ENCODE measurements at places on chromosomes 3 and 15. TPM values are rescaled to one million over a fixed set of nuclear protein-coding genes. Genes with fewer than 3 reads are reported as not detected.

Gene ADAMTS9
- total RNA-seq: 11.7 TPM

Gene HES1
- 29.5 TPM for total RNA-seq

- H3K4me1 ChIP-seq: peaks cover 4% of the 10 kb centered on the region
- DNase-seq: no peak
- H3K27me3 ChIP-seq: no peaks in the 10 kb centered on the region
- no peak overlapping the region for H3K27ac ChIP-seq
- no peak overlapping the region for H3K4me3 ChIP-seq
Observed at GRCh38 chr3:58522759-58523425, 14.1 kb downstream of the ACOX2 start.

DNA sequence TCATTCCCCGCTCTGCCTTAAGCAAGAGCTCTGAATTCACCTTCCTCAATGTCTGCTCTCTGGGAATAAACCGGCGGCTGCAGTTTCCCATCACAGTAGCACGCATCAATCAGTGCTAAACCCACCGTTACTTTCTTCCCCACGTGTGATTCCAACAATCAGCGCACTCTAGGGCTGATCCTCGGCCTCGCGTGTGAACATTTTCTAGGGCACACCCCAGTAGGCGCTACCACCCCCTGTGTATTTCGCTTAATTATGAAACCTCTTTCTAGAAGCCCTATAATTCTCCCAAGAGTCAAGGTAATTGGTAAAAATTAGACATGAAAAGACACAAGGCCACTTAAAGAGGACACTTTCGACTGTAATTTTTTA, 87.5 kb downstream of the RFTN1 start:
- peak overlapping the region; percentile 19 for H3K27ac ChIP-seq
- peaks cover 42% of the 10 kb centered on the region for H3K4me1 ChIP-seq
- no peaks in the 10 kb centered on the region for H3K36me3 ChIP-seq

GRCh38 chr15:73254598-73254997, 114.2 kb downstream of the HCN4 start:
- no peak overlapping the region for H3K27ac ChIP-seq
- DNase-seq: no peak
- peaks cover 33% of the 10 kb centered on the region for H3K36me3 ChIP-seq

DNA sequence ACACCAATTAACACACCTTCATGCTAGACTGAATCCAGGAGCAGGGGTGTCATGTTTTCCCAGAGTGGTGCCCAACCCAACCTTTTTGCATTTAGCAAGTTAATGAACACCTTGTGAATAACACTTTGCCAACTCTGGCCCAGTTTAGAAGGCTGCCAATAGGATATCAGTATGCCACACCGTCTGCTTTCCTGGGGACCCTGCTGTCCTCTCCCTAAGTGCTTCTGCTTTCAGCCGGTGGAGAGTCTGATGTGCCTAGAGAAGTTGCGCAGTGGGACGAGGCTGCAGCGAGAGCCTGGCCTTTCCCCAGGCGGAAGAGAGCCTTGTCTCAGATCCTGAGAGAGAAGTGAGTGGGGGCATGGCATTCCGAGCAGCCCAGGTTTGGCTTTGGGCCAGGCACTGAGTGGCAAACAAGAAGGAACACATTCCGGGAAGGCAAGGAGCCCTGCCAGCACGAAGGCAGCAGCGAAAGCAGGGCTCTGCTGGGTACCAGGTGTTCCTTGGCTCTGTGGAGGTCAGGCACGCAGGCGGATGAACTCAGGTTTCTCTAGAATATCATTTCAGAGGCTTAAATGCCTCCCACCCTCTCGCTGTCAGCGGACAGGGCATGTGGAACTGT, 36.9 kb downstream of the SENP8 start:
- H3K4me3 ChIP-seq: peak overlapping the region; percentile 63
- peak overlapping the region; percentile 79 for H3K27ac ChIP-seq
- no peaks in the 10 kb centered on the region for H3K36me3 ChIP-seq
- peak; percentile 95 for DNase-seq
- peaks cover 36% of the 10 kb centered on the region for H3K4me1 ChIP-seq

- no peaks in the 10 kb centered on the region for H3K27me3 ChIP-seq
- no peak overlapping the region for H3K4me3 ChIP-seq
- H3K36me3 ChIP-seq: no peaks in the 10 kb centered on the region
- no peaks in the 10 kb centered on the region for H3K4me1 ChIP-seq
- DNase-seq: no peak
Observed at GRCh38 chr15:82789491-82789890, 16.4 kb downstream of the FSD2 start.

DNA sequence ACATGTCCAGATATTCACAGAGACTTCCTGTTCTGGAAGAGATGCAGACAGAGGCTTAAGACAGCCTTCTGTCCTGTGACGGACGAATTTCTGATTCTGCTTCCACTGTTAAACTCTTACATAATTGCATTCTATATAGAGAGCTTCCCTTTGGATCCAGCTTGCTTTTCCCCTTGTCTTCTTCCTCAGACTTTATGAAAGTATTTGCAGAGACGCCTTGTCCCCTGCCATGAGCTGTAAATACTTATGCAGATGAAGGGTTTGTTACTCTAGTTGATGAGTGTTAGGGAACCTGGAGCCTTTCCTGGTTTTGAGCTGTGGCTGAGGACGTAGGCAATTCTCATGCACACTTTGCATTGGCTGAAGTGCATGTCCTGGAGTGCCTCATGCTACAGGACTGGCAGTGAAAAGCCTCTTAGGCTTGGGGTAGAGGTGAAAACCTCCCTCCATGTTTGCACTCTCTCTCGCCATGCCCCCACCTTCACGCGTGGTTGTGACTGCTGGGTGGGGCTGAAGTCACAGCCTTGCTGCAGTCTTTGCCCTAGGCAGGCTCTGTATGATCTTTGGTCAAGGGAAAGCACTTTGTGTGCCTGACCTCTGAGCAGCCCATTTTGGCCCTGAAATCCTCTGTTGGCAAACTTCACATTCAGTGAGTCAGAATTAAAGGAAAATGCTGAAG, 286.6 kb downstream of the PTPRG start:
- peak overlapping the region; percentile 76 for H3K27ac ChIP-seq
- H3K4me1 ChIP-seq: peaks cover 49% of the 10 kb centered on the region
- no peak overlapping the region for H3K4me3 ChIP-seq
- peak; percentile 71 for DNase-seq

- H3K36me3 ChIP-seq: no peaks in the 10 kb centered on the region
- DNase-seq: no peak
- H3K27ac ChIP-seq: no peak overlapping the region
- H3K4me1 ChIP-seq: no peaks in the 10 kb centered on the region
- H3K4me3 ChIP-seq: no peak overlapping the region
Observed at GRCh38 chr15:95105229-95105628, 873.9 kb downstream of the MCTP2 start.

All from lower lobe of right lung (tissue), 2 donors.